ENCODE measurements at places on chromosomes 4 and X.

- no peak for DNase-seq
Observed at GRCh38 chrX:101550751-101551379, 518 bp downstream of the ARMCX1 start.

- DNase-seq: no peak
Observed at GRCh38 chr4:5133201-5133600, 81.9 kb downstream of the STK32B start.

DNA sequence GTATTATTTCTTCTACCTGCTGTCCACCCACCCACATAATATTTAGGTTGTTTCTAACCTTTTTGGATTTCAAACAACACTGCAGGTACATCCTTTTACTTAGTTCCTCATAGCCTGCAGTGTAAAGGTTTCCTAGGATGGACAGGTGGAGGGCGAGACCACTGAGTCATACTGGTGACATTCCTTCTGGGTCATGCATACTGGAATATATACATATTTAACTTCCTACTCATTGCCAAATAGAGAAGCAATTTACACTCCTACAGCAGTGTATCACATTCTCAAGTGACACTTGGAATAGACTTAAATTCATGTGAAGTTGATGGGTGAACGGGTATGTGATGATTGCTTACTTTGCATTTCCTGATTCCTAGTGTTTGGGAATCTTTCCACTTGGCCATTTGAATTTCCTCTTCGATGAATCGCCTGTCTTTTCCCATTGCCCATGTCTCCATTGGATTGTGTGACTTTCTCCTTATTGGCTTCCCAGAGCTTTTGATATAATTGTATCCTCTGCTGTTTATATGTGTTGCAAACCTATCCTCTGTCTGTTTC lies 8.2 kb upstream of the PPP2R2C start:
- DNase-seq: no peak

GRCh38 chrX:38805432-38806389 lies 4.5 kb downstream of the MID1IP1 start:
- DNase-seq: no peak

- DNase-seq: no peak
Observed at GRCh38 chrX:20309806-20310205, 43.1 kb upstream of the RPS6KA3 start.

- DNase-seq: no peak
Observed at GRCh38 chr4:7649741-7650531, 215.2 kb upstream of the PSAPL1 start.
